Activated naive CD4-positive, alpha-beta T cell treated with anti-CD3 and anti-CD28 coated beads, Interleukin-2, amount 10 ng/mL, durations not matched to agents 7 days and 5 days (primary cell): ENCODE measurements at places on chromosomes 1 and 21.

- no peak for DNase-seq
Measured at GRCh38 chr1:169129109-169129784, 22.8 kb downstream of the ATP1B1 start.

DNA sequence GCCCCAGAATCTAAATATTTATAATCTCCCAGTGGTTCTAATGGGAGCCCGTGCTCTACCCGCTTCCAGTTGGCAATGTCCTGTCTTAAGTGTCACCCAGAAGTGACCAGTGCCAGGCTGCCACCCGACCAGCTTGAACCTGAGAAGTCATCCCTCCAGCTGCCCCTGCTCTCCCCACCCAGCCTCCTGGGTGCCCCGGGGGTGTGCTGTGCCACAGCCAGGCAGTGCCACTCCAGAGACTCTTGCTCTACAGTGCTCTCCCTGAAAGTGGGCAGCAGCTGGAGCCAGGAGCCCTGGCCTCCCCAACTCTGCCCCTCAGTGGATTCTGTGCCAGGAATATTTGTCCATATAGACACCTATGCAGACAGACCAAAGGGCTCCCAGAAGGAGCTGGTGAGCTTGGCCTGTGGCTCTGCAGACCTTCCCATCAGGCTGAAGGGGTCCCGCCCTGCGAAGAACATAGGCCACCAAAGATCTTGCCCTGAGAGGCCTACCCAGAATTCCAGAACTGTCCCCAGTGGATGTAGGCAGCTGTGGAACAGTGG is 9.0 kb upstream of the EPS8L3 start:
- no peak for DNase-seq

GRCh38 chr1:24351247-24351646 is 32.1 kb downstream of the GRHL3 start:
- peak; percentile 32 for DNase-seq

DNA sequence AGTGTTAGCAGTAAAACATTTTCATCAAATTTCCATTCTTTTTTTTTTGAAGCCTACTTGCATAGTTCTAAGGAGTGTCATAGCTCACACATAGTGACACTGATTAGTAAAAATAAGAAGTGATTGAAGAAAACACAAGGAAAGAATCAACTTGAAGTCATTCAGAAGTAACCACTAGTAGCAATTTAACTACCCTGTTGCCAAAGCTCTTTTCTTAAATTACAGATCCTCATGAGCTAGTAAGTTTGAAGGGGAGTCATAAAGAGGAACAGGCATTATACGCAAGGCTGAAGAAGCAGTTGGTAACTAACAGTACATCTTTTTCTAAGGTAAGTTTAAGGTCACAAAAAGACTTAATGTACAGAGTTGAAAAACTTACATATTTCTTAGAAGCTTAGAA is 332.2 kb downstream of the CHRM3 start:
- DNase-seq, result no peak

DNA sequence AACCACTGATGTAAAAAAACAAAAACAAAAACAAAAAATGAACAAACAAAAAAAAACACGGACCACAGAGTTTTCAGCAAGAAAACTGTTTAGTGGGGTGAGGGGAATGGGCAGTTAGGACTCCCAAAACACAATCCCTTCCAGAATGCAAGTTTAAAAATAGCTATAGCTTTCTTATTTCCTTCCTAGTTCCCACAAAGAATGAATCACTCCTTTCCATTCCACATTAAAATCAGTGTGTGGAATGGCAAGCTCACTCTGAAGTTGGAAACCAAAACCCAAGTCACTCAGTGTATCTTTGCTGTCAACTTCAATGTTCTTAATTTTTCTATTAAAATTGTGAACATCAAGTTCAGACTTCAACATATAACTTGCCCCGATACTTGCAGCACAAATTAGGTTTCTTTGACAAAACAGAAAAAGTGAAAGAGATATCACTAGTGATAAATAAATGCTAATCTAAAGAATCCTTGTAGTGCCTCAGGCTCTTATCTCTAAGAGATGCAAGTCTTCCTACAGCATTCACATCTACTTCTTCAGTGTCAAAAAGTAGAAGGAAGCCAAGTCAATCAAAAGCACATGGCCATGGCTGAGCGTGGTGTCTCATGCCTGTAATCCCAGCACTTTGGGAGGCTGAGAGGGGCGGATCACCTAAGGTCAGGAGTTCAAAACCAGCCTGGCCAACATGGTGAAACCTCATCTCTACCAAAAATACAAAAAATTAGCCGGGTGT is 45.5 kb downstream of the TOR3A start:
- DNase-seq, result no peak

- peak; percentile 43 for DNase-seq
Measured at GRCh38 chr1:148362626-148363438, 120.3 kb downstream of the PPIAL4G start.

GRCh38 chr1:228077565-228078330 is 4.8 kb upstream of the ARF1 start:
- peak; percentile 9 for DNase-seq

- DNase-seq, result no peak
Measured at GRCh38 chr1:20183616-20184271, 2.2 kb upstream of the UBXN10 start.

DNA sequence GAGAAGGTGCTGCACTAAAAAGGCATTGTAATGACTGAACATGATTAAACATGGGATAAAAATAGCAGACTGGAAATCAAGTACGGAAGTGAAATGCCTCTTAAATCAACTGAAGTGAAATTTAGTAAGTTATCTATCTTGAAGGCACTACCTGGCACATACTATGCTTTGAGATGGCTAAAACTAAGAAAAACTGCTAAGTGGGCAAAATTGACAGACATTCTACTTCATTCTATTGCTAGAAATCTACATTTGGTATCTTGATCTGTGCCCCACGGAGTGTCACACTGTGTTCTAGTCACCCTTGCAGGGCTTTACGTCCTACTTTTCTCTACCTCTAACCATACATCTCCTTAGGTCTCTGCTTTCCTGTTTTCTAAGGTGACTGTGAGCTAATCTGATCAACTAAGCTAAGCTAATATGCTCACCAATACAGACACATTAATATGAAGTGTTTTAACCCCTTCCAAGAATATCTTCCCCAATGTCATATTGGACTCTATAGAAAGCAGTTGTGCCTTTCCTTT is 4.1 kb downstream of the PDC start:
- DNase-seq, result no peak

DNA sequence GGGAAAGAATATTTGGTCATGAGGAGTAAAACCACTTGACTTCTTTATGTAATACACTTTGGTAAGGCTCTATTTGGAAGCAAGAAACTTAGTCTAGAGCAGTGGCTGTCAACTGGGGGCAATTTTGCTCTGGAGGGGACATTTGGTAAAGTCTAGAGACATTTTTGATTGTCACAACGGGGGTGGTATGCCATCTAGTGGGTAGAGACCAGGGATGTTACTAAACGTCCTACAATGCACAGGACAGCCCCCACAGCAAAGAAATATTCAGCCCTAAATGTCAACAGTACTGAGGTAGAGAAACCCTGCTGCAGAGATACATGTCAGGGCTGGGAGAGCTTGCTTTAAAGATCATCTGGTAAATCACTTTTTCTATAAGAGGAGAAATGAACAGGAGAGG is 13.5 kb downstream of the FUCA1 start:
- DNase-seq, result peak; percentile 27

- DNase-seq, result no peak
Measured at GRCh38 chr1:171298696-171299095, 15.3 kb upstream of the FMO4 start.

GRCh38 chr1:93129507-93130099 is 50.5 kb downstream of the MTF2 start:
- no peak for DNase-seq

GRCh38 chr1:38169121-38169520 is 122.5 kb upstream of the POU3F1 start:
- no peak for DNase-seq

DNA sequence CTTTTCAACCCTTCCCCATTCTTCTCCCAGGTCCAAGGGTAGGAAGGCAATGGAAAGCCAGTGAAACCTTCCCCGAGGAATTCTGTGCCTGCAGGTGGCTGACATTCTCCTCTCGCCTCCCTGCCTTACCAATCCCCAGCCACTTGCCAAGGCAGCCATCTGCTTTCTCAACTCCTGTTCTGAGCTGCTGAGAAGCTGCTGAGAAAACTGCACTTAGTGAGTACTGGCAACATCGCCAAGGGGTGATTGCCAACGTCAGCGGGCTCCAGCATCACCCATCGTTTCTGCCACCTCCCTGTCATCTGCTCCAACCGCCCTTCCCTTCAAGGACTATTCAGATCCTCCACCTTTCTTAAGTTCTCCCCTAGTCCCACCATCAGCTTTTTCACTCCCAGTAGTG is 106.0 kb downstream of the PTPRU start:
- no peak for DNase-seq

DNA sequence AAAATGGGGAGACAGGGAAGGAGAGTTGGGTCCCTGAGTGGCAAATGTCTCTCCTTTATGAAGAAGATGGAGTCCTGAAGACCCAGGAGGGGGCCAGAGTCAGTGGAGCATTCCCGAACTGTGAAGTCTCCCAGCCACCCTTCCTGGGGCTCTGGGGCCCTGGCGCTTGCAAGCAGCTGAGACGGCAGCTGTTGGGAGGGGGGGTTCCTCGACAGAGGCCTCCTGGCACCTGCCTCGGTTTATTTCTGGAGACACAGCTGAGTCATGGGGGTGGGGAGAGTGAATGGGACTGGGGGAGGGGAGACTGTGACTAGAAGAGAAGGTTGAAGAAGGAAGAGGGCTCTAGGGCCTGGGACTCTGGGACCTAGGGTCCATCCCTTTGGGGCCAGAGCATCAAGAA is 14.0 kb downstream of the NES start:
- DNase-seq, result no peak

DNA sequence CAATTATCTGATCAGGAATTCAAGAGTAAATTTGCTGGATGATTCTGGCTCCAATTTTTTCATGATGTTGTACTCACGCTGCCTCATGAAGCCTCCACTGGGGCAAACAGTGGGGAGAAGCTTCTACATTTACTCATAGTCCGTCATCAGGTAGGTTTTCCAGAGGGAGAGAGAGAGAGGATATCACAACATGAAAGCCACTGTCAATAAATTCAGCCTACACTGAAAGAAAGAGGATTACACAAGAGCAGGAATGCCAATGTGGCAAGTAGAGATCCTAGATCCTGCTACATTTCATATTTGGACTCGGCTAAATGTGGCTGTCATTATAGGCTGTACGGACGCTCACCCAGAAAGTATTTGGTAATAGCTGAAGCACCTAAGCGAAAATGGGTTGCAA is 819.9 kb downstream of the BRINP3 start:
- no peak for DNase-seq

GRCh38 chr1:78009836-78010235 is 5.1 kb downstream of the DNAJB4 start:
- DNase-seq, result no peak

DNA sequence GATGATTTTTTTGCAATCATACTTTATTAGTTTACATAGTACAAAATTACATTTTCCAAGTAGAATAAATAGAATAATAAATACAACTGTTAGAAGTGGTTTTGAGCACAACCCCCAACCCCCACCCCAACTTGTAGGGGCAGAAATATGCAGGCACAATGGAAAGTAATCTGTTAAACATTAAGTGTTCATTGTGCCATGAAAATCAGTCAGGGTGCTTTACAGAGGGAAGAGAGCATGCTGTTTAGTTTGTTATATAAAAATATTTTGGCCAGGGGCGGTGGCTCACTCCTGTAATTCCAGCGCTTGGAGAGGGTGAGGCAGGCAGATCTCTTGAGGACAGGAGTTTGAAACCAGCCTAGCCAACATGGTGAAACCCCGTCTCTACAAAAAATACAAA is 2.6 kb downstream of the OR10T2 start:
- DNase-seq, result no peak

- no peak for DNase-seq
Measured at GRCh38 chr1:229295745-229296144, 24.8 kb downstream of the RAB4A start.

GRCh38 chr1:1218524-1219200 is 4.7 kb upstream of the TNFRSF4 start:
- no peak for DNase-seq

DNA sequence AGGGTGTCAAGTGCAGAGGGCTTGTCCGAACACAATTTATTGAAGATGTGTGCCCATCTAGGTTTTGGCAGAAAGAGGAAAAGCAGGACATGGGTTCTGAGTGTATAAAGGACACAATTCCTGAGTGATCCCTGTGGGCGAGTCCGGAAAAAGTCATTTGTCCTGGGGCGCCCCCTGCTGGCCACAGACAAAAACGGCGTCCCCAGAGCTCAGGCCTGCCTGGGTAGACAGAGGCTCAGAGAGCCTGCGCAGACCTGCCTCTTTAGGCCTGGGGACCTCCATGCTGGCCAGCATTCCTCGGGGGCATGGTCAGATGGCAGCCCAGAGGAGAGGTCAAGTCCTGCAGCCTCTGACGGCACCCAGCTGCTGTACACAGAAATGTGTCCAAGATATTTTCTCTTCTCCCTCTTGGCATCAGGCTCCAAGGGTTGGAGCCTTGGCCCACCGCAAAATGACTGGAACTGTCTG is 65.5 kb upstream of the LRP8 start:
- DNase-seq, result peak; percentile 75

GRCh38 chr1:115655306-115655663 is 13.5 kb downstream of the VANGL1 start:
- DNase-seq, result no peak

DNA sequence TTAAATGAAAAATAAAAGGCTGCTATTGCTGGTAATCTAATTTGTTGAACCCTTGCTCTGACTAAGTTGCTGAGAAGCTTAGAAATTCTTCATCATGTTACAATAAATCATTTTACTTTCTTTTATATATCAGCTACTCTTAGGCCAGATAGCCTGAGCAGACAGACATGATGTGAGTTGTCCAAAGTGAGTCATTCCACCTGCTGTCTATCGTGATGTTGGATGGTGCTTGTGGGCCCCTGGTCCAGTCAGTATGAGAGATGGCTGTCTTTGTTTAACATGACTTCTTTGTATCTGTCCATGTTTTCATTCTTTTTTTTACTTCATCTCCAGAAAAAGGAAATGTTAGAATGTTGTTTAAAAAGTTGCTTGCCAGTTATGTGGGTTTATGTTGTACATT is 188.8 kb downstream of the ADGRL2 start:
- DNase-seq, result no peak

DNA sequence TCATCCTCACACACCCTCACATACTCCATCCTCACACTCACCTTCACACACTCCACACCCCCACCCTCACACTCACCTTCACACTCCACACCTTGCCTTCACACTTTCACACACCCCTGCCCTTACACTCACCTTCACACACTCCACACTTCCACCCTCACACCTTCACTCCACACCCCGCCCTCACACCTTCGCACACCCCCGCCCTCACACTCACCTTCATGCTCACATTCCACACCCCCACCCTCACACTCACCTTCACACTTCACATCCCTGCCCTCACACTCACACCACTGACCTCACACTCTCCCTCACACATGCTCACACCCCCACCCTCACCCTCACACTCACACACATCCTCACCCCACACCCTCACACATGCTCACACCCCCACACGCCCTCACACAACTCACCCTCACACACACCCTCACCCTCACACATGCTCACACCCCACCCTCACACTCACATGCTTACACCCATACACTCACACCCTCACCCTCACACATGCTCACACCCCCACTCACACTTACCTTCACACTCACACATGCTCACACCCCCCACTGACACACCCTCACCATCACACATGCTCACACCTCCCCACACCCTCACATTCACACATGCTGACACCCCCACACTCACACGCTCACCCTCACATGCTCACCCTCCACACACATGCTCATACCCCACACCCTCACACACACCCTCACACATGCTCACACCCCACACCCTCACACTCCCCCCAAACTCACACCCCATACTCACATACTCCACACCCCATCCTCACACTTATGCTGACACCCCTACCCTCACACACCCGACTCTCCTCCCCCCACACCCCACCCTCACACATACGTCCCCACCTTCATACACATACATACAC is 44.5 kb upstream of the EDN2 start:
- DNase-seq, result peak; percentile 16
